ENCODE measurements at places on chromosomes 13 and 19. TPM values are rescaled to one million over a fixed set of nuclear protein-coding genes. Genes with fewer than 3 reads are reported as not detected.
A peak's percentile ranks its signal among the peaks of the same experiment; 100 is the strongest.

DNA sequence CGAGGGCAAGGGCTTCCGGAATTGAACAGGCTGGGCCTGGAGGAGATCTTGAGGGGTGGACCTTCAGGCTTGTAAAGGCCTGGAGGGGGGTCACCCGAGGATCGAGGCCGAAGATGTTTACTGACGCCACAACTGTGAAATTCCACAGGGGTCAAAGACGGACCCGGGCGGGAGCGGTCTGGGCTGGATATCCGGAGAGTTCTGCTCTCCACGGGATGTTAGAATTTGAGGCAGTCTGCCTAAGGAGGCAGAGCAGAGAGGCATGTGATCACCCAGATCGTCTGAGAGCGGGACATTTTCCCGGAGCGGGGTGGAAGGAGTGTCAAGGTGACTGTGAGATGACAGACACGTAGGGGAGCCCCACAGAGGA lies 13.2 kb downstream of the KLHL26 start:
- H3K4me3 ChIP-seq = no peak overlapping the region
- DNase-seq = no peak
- H3K27me3 ChIP-seq = no peaks in the 10 kb centered on the region
- H3K36me3 ChIP-seq = no peaks in the 10 kb centered on the region
- H3K27ac ChIP-seq = peak overlapping the region; percentile 61
- peaks cover 4% of the 10 kb centered on the region for H3K4me1 ChIP-seq

DNA sequence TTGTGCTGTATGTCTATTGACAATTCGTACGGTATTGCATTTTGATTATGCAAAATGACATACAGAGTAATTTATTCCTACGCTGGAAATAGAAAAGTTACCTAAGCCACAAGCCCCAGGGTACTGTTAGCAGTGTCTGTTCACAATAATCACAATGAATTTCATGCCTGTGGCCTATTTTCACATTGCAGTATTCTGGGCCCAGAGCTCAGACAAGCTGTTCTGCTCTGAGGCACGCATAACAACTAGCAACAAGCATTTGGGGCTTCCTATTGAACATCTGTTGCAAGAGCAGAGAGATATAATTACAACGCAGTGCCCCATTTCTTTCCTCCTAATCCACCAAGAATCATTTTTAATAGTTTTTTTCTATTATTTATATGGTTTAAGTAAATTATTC lies 158.9 kb upstream of the SGCG start:
- H3K36me3 ChIP-seq = no peaks in the 10 kb centered on the region
- no peak overlapping the region for H3K27ac ChIP-seq
- H3K27me3 ChIP-seq = no peaks in the 10 kb centered on the region

PGLYRP2 gene
- total RNA-seq = 31.9 TPM

- no peak for DNase-seq
- no peaks in the 10 kb centered on the region for H3K4me1 ChIP-seq
- no peaks in the 10 kb centered on the region for H3K36me3 ChIP-seq
- H3K4me3 ChIP-seq = no peak overlapping the region
- H3K27ac ChIP-seq = no peak overlapping the region
These were observed 62.9 kb upstream of the SPATA13 start for GRCh38 chr13:24097667-24098066.

HPN gene
- total RNA-seq = 22.6 TPM

VSIG10L gene
- 2.3 TPM for total RNA-seq

CEACAM6 gene
- total RNA-seq = 2.5 TPM

DNA sequence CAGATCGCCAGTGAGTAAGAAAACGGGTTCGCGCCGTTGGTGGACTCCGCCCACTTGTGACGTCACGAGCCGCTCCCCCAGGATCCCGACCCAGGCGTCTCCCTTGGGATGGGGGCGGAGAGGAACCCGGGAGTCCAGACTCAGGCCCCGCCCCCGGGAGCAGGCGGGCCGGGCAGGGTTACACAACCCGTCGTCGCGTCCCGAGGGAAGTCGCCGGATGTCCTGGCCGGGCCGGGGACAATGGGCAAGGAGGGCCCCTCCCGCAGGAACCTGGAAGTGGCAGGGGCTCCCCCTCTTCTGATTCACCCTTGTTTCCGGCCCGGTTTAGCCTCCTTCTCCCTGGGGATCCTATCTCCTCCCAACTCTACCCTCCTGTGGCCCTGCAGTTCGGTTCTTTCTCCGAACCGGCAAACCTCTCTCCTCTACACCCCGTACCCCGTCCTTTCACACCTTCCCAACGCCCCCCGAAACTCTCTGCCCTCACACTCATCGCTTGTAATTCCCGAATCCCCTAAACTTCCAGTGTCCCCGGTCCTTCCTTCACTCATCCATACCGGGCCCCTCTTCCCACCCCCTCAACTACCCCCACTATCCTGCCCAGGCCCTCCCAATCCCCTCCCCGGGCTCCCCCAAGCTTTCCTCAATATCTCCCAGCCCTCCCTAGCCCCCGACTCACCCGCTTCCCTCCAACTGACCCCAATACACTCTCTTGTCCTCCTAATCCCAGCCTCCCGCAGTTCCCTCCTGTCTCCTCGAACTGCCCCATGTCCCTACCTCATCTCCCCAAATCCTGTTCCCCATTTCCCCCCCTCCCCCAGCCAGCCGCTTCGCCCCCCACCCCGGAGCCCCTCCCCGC lies 20.0 kb upstream of the ERCC1 start:
- peak overlapping the region; percentile 32 for H3K4me3 ChIP-seq
- no peaks in the 10 kb centered on the region for H3K4me1 ChIP-seq
- no peaks in the 10 kb centered on the region for H3K36me3 ChIP-seq
- peak overlapping the region; percentile 93 for H3K27ac ChIP-seq
- DNase-seq = peak; percentile 98

- no peak overlapping the region for H3K27ac ChIP-seq
- H3K36me3 ChIP-seq = no peaks in the 10 kb centered on the region
- no peaks in the 10 kb centered on the region for H3K27me3 ChIP-seq
- DNase-seq = no peak
- H3K4me3 ChIP-seq = no peak overlapping the region
These were observed 932.0 kb downstream of the SLITRK6 start for GRCh38 chr13:84867246-84867645.

GRCh38 chr19:49064768-49065611 lies at the start of gene NTF4:
TSS of gene NTF4 (minus strand) at chr19:49064818. CDS start at chr19:49061997, 2,821 bp downstream.
- peak; percentile 73 for DNase-seq
- peak within 1 kb of the TSS; percentile 76 for H3K27ac ChIP-seq
- H3K4me3 ChIP-seq = peak within 1 kb of the TSS; percentile 29
- H3K27me3 ChIP-seq = no peaks in the 10 kb centered on the region

DNA sequence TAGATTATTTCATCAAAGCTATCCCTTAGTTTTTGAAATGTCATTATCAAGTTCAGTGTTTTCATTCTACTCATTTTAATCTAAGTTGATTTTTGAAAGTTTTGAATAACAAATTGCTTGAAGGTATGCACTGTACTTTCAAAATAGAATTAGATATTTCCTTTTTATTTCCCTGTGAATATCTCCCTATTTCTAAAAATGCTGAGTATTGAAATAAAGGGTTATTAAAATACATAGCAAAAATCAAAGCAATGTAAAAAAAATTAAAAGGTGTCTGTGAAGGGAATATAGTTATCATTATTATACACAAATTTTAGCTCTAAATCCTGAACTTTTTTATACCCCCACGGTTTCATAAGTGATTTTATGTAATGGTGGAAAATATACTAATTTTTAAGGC lies 967.8 kb downstream of the PCDH9 start:
- DNase-seq = no peak
- no peaks in the 10 kb centered on the region for H3K36me3 ChIP-seq
- no peak overlapping the region for H3K4me3 ChIP-seq
- H3K27me3 ChIP-seq = no peaks in the 10 kb centered on the region

ADM5 gene
- total RNA-seq = 0.68 TPM

DNA sequence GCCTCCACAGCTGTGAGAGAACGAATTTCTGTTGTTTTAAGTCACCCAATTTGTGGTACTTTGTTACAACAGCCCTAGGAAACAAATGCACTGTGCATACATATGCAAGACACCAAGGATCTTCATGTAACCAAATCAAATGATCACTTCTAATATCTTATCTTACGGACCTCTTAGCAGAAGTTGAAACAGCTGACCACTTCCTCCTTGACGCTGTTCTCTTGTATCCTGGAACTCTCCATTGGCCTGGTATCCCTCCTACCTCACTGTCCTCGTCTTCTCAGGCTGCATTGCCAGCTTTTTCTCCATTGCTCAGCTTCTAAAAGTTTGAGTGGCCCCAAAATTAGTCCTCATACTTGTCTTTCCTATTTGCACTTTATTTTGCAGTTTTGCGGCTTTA lies 200.4 kb downstream of the DLEU7 start:
- no peak for DNase-seq
- H3K27ac ChIP-seq = no peak overlapping the region
- H3K36me3 ChIP-seq = no peaks in the 10 kb centered on the region
- no peaks in the 10 kb centered on the region for H3K27me3 ChIP-seq
- H3K4me3 ChIP-seq = no peak overlapping the region
- no peaks in the 10 kb centered on the region for H3K4me1 ChIP-seq

GRCh38 chr19:16095071-16095571 lies 16.6 kb upstream of the RAB8A start:
- DNase-seq = no peak
- no peaks in the 10 kb centered on the region for H3K27me3 ChIP-seq
- no peak overlapping the region for H3K4me3 ChIP-seq
- no peaks in the 10 kb centered on the region for H3K4me1 ChIP-seq
- H3K27ac ChIP-seq = peak overlapping the region; percentile 77

GRCh38 chr13:62320129-62321108 lies 904.8 kb upstream of the PCDH20 start:
- H3K4me1 ChIP-seq = no peaks in the 10 kb centered on the region
- DNase-seq = no peak
- no peak overlapping the region for H3K27ac ChIP-seq
- no peaks in the 10 kb centered on the region for H3K27me3 ChIP-seq

GRCh38 chr19:13228561-13228960 lies 78.3 kb downstream of the IER2 start:
- H3K27me3 ChIP-seq = peaks cover 4% of the 10 kb centered on the region
- H3K4me1 ChIP-seq = no peaks in the 10 kb centered on the region
- H3K36me3 ChIP-seq = no peaks in the 10 kb centered on the region
- DNase-seq = no peak
- no peak overlapping the region for H3K27ac ChIP-seq

- H3K4me1 ChIP-seq = no peaks in the 10 kb centered on the region
- H3K27me3 ChIP-seq = no peaks in the 10 kb centered on the region
- H3K36me3 ChIP-seq = no peaks in the 10 kb centered on the region
- no peak for DNase-seq
- H3K27ac ChIP-seq = no peak overlapping the region
These were observed 4.5 kb downstream of the MCF2L start for GRCh38 chr13:112973577-112973951.

- no peak for DNase-seq
- no peak overlapping the region for H3K4me3 ChIP-seq
- no peaks in the 10 kb centered on the region for H3K36me3 ChIP-seq
- H3K27me3 ChIP-seq = no peaks in the 10 kb centered on the region
- H3K4me1 ChIP-seq = no peaks in the 10 kb centered on the region
These were observed 2.5 kb upstream of the PPP5C start for GRCh38 chr19:46344363-46344762.

- no peak overlapping the region for H3K4me3 ChIP-seq
- H3K27me3 ChIP-seq = no peaks in the 10 kb centered on the region
- H3K36me3 ChIP-seq = peaks cover 6% of the 10 kb centered on the region
- no peak for DNase-seq
- H3K4me1 ChIP-seq = no peaks in the 10 kb centered on the region
These were observed 32.4 kb upstream of the EIF3G start for GRCh38 chr19:10152100-10152499.

GFY gene
- total RNA-seq = not detected

PODNL1 gene
- total RNA-seq = 0.50 TPM

DNA sequence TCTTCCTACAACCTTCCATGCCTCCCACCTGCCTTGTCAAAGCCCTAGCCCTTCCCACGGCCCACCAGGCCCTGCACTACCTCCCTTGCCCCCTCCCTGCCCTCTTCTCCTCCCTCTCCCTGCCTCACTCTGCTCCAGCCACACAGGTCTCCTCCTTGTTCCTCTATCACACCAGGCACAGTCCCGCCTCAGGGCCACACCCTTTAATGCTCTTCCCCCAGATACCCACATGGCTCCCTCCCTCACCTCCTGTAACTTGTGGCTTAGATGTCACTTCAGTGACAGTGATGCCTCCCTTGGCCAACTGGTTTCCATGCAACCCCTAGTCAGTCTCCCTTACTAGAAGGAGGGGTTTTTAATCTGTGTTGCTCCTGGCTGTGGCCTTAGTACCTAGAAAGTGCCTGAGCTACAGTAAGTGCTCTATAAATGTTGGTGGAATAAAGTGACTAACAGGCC lies 1.3 kb downstream of the SIRT6 start:
- no peak overlapping the region for H3K4me3 ChIP-seq
- no peaks in the 10 kb centered on the region for H3K27me3 ChIP-seq
- no peak for DNase-seq
- H3K36me3 ChIP-seq = no peaks in the 10 kb centered on the region
- peaks cover 9% of the 10 kb centered on the region for H3K4me1 ChIP-seq
- H3K27ac ChIP-seq = no peak overlapping the region

ANKRD24 gene
- total RNA-seq = 12.0 TPM
